GM10248 (cell line): ENCODE measurements at places on chromosomes 3 and 15.
A peak's percentile ranks its signal among the peaks of the same experiment; 100 is the strongest.

DNA sequence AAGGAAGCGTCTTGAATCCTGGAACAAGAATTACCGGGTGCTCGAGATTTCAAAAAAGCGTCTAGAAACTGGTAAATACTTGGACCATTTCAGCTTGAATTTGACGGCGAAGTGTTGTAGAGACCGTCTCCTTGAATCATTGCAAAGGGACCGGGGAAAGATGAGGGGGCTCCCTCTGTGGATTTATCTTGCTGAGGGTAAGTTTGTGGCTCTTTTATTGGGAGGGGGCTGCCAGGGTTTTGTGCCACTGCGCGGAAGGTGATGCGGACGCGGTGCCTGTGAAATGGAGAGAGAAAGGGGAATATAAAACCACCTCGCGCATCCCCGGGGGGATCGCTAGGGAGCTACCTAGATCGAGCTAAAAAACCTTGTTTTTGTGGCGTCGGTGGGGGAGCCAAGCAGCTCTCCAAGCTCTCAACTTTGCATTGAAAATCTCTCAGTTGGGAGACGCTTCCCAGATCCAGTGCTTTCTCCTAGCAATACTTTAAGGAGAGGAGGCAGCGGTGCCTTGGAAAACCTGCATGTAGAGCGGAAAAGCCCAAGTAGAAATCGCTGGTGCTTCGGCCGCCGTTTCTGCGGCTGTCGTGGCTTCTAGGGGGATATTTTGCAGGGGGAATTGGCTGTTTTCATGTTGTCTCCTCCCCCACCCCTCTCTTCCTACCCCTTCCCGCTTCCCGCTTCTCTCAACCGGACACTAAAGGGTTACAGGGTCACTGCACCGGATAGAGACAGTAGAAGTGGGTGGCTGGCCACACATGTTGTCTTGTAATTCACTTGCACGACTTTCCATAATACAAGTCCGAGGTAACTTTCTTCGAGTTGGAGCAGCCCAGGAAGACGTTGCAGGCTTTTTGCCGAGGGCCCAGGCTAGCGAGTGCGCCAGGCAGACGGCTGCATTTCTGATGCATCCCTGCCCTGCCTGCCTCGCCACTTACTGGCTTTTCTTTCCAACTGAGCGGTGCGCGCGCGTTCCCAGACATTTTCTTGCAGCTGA, 187.6 kb downstream of the NLGN1 start:
- DNase-seq, result no peak

- no peak for DNase-seq
These were observed 370.4 kb downstream of the TUSC7 start for GRCh38 chr3:117079997-117080396.

GRCh38 chr15:47337106-47337505, 380.2 kb upstream of the SEMA6D start:
- DNase-seq, result no peak

- DNase-seq, result no peak
These were observed 139.3 kb upstream of the KBTBD8 start for GRCh38 chr3:66858656-66859381.

GRCh38 chr15:85825719-85826118, 31.0 kb upstream of the KLHL25 start:
- DNase-seq, result no peak

GRCh38 chr15:61390138-61390537, 161.0 kb upstream of the RORA start:
- DNase-seq, result no peak

GRCh38 chr3:193777524-193777923, 184.5 kb downstream of the OPA1 start:
- DNase-seq, result no peak

- DNase-seq, result no peak
These were observed 7.8 kb downstream of the GP9 start for GRCh38 chr3:129068291-129068886.

DNA sequence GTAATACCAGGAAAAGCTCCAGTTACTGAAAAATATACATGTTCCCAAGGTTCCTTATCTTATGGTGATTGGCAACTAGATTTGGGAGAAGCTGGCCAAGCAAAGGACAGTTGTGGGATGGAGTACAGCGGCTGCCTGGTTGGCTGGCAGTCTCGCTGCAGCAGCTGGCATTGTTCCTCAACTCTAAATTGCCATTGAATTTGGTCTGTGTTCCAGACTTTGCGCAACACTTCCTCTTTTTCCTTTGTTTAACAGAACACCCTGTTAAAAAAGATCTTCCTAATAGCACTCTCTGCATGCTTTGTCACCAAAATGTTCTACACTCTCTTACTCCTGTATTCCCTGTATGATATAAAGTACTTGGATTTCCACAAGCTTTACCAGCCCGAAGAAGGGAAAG, 420.6 kb upstream of the RBMS3 start:
- DNase-seq, result no peak

GRCh38 chr3:144394032-144394431, 422.4 kb downstream of the DIPK2A start:
- no peak for DNase-seq

- no peak for DNase-seq
These were observed 303.6 kb upstream of the LRRN1 start for GRCh38 chr3:3495611-3496010.

- DNase-seq, result no peak
These were observed 83.5 kb upstream of the CFAP20DC start for GRCh38 chr3:59133311-59133710.

DNA sequence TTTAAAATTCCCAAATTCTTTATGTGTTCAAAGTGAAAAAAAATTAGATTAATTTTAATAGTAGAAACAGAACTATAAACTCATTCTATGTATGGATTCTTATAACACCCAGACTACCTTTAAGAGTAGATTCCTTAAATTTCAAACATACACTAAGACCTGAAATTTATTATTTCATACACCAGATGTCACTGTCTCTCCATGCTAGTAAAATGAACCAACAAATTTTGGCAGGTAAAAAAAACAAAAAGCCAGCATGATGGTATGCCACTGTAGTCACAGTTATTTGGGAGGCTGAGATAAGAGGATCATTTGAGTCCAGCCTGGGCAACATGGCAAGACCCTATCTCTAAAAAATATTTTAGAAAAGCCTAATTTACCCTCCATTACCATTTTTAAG, 461.3 kb upstream of the NAALADL2 start:
- no peak for DNase-seq

DNA sequence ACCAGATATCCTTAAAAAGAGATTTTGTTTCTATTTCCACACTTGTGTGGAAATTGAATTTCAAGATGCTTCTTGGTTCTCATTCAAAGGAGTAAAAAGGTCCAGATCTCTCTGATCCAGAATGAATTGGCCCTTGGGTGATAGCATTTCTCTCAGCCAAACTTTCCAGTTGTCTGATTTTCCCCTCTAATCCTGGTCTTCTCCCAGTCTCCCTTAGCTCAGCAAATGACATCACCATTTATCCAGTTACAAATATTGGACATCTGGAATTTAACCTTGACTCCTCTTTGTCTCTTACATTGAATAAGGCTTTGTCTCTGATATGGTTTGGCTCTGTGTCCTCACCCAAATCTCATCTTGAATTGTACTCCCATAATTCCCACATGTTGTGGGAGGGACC, 10.2 kb upstream of the FGF7 start:
- DNase-seq, result no peak

DNA sequence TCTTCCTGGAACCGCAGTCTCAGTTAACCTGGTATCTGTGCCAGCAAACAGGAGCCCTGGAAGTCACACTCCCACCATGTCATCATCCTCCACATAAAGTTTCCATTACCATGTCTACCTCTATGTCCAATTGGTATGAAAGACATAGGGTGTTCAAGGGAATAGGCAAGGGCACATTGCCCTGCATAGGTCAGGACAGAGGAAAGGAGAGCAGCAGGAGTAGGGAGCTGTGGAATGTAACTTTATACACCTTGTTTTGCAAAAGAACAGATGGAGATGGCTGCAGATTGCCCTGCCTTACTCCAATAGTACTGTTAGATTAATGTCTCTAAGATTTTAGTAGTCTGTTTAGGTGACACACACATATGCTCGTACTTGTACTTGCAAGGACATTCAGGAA, 1056.4 kb downstream of the NTRK3 start:
- DNase-seq, result no peak

DNA sequence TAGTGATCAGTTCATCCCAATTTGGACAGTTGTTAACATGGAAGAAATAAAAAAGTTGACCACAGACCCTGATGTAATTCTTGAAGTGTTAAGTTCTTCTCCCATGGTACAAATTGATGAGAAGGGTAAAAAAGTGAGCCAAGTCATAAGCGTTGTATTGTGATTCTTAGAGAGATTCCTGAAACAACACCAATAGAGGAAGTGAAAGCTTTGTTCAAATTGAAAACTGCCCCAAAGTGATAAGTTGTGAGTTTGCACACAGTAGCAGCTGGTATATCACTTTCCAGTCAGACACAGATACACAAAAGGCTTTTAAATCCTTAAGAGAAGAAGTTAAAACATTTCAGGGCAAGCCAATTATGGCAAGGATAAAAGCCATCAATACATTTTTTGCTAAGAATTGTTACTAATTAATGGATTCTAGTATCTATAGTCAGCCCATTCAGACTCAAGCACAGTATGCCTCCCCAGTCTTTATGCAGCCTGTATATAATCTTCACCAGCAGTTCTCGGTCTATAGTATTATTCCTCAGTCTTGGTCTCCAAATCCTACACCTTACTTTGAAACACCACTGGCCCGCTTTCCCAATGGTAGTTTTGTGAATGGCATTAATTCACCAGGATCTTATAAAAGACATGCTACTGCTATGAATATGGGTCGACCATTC, 38.2 kb downstream of the CDIN1 start:
- DNase-seq, result peak; percentile 43

DNA sequence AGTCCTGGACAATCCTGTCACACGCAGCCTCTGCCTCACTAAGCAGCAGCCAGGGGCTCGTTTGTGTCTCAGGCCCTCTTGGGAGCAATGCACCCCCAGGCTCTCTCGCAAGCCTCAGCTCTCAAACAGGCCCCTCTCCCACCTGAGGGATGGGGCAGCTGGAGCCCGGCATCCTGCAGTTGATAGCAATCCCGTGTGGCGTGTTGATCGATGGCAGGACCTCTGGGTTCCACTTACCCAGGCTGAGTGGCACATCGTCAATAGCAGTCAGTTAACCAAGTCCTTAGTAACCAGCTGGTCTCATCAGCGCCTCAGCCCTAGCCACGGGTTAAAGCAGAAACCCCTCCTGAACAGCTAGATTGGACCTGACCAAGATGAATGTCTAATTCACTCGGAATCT, 36.5 kb upstream of the PLXNA1 start:
- no peak for DNase-seq

DNA sequence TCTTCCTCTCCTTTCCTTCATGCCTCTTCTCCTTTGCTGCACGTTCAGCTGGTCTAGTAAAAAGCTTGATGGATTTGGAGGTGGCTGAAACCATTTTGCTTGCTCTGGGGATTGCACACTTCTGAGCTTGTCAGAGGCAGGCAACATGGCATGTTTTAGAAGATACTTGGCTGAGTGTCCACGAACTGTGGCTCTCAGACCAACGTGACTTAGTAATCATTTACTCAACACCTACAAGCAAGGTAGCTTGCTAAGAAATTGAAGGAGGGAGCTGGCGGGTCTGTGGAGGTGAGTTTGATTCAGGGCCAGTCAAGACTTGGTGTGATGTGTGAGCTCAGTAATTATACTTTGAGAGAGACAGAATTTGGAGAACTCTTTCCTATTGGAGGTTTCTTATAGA, 196.0 kb downstream of the LPP start:
- no peak for DNase-seq

DNA sequence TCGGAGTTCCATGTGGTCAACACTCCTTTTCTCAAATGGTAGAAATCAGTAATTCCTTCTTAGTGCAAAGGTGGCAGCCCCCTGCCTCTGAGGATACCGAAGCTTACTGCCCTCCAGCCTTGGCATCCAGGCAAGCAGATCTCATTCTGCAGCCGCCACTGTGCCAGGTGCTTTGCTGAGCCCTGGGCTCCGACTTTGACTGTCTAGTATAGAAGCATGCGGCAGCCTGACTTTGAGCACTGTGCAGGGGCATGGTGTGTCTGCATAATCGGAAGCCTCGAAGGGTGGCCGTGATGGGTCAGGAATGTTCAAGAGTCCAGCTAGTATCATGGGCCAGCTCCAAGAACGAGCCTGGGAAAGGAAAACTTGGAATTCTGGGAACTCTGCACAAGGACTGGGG, 39.7 kb downstream of the ABTB1 start:
- DNase-seq, result no peak

GRCh38 chr15:68032672-68033071, 21.4 kb upstream of the PIAS1 start:
- peak; percentile 40 for DNase-seq

DNA sequence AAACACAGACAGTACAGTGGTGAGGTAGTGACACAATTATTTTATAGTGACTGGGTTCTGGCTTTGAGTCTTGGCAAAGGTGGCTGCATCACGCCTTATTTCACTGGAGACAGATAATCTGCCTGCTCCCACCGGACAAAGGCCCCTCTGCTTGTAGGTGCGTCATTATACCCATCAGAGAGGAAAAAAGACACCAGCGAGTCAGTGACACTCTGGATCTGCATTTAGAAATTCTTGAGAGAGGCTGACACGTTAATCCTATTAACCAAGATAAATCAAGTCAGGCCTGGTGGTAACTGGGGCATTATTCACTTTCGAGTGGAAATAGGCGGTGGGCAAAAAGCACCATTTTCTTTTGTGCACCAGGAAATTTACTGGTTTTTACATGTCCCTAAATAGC, 76.2 kb downstream of the NR2F2 start:
- no peak for DNase-seq

DNA sequence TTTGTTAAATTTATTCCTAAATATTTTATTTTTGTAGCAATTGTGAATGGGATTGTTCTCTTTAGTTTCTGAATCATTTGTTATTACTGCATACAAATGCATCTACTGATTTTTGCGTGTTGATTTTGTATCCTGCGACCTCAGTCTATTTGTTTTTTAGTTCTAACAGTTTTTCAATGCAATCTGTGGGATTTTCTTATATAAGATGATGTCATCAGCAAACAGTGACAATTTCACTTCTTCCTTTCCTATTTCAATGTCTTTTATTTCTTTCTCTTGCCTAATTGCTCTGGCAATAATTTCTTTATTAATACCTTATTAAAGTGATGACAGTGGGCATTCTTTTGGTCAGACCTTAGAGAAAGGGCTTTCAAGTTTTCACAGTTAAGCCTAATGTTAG, 48.0 kb upstream of the CBLB start:
- no peak for DNase-seq

DNA sequence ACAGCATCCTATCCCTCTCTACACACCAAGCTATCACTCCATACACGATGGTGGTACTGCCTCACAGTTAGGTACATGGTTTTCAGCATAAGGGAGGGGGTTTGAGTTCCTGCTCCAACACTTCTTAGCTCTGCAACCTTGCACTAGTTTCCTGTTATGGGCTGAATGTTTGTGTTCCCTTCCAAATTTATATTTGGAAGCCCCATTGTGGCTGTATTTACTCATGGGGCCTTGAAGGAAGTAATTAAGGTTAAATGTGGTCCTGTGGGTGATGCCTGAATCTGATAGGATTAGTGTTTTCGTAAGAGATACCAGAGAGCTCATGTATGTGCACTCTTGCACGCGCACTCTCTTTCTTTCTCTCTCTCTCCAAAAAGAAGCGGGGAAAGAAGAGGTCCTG, 259.4 kb downstream of the RORA start:
- DNase-seq, result no peak

- no peak for DNase-seq
These were observed 78.7 kb downstream of the ISG20 start for GRCh38 chr15:88717382-88718031.
